ENCODE measurements at places on chromosomes 5 and 9.

DNA sequence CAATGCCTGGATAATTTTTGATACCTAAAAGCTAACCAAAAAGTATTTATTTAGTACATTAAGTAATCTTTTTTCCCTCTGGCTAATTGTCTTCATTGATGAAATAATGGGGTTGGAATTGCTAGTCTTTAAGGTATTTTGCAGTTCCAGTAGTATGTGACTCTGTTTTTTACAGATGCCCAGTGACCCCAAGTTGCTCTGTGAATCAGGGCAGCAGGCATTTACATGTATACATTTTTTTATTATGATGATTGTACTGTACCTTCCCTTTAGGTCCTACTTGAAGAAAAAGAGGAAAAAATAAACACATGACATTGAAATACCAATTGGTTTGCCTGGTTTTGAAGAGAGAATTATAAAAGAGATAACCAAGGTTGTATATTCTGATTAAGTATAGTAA lies 385.5 kb downstream of the ADGRV1 start:
- no peak for DNase-seq

DNA sequence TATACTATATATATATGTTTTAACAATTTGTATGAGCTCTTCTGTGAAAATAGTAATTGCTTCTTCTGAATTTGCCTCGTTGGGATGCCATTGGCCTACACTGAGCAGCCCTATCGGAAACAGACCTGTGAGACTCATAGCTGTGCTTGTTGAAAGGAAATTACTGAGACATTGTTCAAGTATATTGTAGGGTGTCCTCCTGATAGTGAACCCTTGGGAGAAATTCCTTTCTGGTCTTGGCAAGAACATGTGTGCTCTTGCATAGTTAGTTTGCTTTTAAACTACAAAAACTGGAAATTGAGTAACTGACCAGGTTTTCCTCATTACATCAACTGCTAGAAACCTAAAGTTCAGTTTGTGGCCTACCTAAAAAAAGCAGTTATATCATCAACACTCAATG lies 160.9 kb downstream of the LURAP1L start:
- DNase-seq = no peak

DNA sequence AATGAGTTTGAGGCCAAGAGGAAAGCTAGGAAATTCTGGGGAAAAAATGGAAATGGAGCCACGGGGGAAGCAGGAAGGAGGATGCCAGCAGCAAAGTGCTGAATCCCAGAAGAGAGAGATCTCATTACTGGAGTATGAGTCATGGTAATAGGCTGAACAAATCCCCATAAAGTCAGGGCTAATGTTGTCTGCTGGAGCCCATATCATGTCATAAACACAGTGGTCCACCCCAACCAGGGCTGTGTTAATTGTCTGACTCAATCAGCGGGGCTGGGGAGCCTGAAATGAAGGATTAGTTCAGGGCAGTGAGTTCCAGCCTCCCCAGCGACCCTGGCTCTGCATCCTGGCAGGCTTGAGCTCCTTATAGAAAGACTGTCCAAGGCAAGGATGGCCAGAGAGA lies 68.8 kb downstream of the TLR4 start:
- no peak for DNase-seq

- no peak for DNase-seq
Measured at GRCh38 chr5:133381571-133382365, 230.6 kb downstream of the FSTL4 start.

DNA sequence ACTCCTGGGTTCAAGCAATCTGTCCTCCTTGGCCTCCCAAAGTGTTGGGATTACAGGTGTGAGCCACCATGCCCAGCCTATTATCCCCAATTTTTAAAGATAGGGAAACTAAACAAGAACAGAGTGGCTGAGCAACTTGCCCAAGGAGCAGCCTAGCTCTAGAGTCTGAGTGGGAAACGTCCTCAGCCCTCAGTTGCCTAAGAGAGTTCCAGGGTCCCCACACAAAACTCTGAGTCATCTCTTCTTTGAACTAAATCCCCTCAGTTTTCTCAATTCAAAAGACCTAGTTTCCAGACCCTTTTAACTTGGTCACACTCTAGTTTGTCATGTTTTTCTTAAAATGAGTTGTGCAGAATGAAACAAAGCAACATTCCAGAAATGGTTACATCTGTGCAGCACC lies 33.5 kb downstream of the GGTA1 start:
- DNase-seq = no peak

DNA sequence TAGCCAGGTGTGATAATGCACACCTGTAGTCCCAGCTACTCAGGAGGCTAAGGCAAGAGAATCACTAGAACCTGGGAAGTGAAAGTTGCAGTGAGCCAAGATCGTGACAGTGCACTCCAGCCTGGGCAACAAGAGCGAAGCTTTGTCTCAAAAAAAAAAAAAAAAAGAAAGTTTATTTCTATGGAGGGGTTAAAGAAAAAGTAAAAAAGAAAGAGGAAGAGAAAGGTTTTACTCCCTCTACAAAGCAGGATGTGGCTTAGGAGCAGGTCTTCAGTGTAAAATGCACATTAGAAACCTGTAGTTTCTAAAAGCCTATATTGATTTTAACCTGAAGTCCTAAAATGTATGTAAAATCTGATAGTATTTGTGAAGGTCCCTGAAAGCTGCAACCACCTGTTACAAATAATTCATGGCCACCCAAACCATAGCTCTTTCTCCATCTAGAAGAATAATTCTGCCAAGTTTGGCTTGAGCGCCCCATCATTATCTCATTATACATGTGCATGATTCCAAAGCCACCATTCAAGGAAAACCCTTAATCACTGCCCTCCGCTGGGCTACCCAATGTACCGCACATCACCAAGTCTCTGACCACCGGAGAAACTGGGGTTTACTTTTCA lies 3.4 kb downstream of the FNBP1 start:
- DNase-seq = no peak

DNA sequence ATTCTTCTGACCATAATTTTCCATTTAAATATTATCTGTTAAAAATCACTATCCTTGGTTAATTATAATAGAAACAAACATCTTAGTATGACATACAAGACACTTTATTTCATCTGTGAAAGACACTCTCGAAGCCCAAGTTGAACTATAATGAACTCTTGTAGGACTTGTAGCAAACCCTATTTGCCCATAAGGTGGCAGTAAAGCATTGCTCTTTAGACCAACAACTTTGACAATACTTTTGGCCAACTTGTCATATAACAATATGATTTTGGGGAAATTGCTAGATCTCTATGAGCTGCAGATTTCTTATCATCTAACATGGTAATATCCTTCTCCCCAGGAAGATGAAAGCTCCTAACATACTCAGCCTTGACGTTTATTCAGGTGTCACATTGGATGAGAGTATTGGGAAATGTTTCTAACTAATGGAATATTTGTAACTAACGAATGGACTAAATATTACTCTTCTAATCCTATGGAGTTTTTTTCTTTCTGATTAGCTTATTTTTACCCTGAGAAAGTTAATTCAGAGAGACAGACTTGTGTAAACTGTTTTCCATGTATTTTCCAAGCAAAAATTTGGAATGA lies 11.0 kb downstream of the SPINK14 start:
- DNase-seq = no peak

- DNase-seq = no peak
Measured at GRCh38 chr9:10612641-10613398, at the start of gene PTPRD. PTPRD (minus strand) TSS chr9:10613002.

- DNase-seq = no peak
Measured at GRCh38 chr9:35271637-35272036, 109.8 kb downstream of the UNC13B start.

- no peak for DNase-seq
Measured at GRCh38 chr5:150272531-150272930, 17.0 kb downstream of the CAMK2A start.

- DNase-seq = no peak
Measured at GRCh38 chr5:68465133-68465532, 249.6 kb downstream of the PIK3R1 start.

Measured in stimulated activated CD4-positive, alpha-beta T cell treated with anti-CD3 and anti-CD28 coated beads, TNF-alpha, amount 100 ng/mL, for 1 hour (primary cell).